Left lobe of liver (tissue), 2 donors: ENCODE measurements at places on chromosomes 1 and 21. TPM values are rescaled to one million over a fixed set of nuclear protein-coding genes. Genes with fewer than 3 reads are reported as not detected.

- DNase-seq: no peak
Observed at GRCh38 chr1:88825721-88826120, 65.6 kb downstream of the GTF2B start.

DNA sequence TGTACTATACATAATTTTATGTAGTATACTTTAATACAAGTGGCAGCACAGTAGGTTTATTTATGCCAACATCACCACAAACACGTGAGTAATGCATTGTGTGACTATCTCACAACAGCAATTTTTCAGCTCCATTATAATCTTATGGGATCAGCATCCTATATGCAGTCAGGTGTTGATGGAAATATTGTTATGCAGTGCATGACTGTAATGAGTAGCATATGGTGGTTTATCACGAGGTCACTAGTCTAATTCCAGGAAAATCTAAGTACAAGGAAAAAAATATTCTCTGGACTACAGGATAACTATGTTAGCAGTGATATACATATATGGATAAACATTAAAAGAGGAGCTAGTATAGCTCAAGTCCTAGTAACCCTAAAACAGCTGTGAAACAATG lies 69.0 kb downstream of the ATP1B1 start:
- DNase-seq: no peak

DNA sequence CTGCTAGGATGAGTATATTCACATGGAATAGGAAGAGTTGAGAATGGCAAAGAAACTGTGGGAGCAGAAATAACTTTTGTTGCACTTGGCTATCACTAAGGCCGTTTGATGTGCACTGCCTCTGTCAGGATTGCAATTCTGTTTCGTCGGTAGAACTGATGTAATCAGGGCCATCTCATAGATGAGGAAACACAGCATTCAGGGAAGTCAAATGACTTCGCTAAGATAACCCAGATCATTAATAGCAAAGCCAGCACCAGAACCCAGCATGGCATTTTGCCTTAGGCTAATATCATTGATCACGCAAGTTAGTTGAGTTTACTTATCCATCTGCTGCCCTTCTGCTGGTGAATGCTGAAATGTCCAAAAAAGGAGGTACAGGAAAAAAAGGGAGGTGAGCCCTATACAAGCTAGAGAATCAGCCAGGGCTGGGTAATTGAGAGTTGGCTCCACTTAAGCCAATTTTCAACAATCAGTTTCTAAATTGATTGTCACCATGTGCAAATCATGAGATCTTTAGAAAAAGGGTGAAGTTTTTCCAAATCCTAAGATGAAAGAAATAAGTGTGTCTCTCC lies 7.6 kb downstream of the RASSF5 start:
- no peak for DNase-seq

DNA sequence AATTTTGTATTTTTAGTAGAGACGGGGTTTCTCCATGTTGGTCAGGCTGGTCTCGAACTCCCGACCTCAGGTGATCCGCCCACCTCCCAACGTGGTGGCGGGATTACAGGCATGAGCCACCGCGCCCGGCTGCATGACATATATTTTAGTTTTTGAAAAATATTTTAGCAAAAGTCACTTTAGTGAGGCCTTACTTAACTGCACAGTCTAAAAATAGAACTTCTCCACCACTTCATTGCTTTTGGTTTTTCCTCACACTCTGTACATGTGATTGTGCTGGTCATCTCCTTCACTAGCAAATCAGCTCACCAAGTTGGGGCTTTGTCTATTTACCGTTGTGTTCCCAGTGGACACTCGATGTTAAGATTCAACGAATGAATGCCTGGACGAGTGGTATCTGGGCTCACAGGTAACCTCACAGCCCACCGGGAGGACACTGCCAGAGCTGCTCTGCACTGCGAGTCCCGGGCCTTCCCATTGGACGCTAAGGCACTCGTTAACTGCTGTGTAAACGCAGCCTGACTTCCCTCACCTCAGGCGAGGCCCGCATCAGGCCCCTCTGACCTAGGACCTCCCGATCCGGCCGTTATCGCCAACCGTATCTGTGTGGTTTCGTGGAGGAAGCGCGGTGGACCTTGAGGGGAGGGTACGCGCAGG lies 14.0 kb upstream of the ZNF692 start:
- peak; percentile 58 for DNase-seq

- DNase-seq: peak; percentile 62
Observed at GRCh38 chr1:179082333-179082998, 596 bp downstream of the TOR3A start.

DNA sequence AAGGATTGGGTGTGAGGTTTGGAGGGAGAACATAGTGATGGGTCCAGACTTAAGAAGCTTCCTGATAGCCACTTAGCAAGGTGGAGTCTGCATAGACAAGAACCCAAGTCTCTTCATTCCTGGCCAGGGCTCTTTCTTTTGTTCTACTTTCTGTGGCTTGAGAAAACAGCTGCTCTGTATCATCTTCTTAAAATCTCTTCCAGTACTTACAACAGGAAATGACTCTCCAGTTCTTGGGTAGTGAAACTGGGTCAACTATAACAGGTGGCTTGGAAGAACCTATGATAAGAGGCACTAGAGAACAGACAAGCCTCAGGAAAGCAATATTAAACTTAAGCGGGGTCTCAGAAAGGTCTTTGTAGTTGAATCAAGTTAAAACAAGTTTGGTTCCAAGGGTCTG lies 148.1 kb upstream of the USP24 start:
- DNase-seq: no peak

GRCh38 chr1:245378311-245378722 lies 223.5 kb downstream of the KIF26B start:
- DNase-seq: no peak

- no peak for DNase-seq
Observed at GRCh38 chr1:39841429-39841828, 41.9 kb downstream of the TRIT1 start.

- no peak for DNase-seq
Observed at GRCh38 chr1:118479351-118479750, 294.3 kb upstream of the SPAG17 start.

GRCh38 chr21:42508371-42508770 lies 5.3 kb upstream of the SLC37A1 start:
- DNase-seq: no peak

DNA sequence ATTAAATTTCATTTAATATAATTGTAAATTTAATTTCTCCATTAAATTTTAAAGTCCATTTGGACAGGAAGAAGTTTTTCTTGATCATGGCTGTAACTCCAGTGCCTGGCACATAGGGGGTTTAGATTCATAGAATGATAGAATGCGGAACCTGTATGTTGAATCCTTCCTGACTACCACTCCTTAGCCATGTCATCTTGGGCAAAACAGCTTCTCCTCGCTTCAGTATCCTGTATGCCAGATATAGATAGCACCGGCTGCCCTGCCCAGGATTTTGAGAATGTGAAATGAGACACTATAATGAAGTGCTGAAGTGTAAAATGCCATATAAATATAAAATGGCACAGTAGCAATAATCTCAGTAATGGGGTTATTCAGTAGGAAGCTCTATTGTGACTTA lies 6.4 kb downstream of the DYRK1A start:
- DNase-seq: no peak

DNA sequence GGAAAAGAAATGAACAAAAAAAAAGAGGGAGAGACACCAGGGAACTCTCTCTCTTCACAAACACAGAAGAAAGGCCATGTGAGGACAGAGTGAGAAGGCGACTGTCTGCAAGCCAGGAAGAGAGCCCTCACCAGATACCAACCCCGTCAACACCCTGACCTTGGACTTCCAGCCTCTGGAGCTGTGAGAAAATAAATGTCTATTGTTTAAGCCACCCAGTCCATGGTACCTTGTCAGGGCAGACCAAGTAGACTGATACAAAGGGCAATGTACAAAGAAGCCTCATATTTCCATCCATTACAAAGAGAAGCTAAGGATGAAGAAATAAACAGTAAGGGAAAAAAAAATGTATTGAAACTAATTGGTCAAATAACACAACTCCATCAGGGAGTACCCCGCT lies 146.6 kb downstream of the ZNF281 start:
- no peak for DNase-seq

DNA sequence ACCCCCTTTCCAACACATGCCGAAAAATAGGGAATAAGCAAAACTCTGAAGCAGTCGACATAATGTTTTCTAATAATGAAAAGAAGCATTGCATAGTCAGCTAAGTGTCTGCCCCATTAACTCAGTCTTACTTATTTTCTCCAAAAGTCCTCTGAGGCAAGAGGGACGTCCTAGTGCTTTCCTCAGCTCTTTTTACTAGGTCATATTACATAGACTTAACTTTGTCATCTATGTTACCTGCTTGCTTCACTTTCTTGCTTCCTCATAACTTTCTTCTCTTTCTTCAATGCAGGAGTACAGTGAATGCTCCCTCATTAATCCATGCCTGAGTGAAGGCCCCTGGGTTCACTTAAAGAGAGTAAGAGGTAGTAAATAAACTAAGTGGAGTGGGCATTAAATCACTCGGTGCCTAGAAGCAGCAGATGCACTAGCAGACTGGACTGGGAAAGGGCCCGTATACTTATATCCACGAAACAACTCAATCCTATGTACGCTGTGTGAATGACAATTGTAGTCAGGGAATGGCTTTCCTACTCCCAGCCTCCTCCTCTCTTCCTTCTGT lies 210.5 kb upstream of the SPAG17 start:
- DNase-seq: no peak

GRCh38 chr1:77857552-77857951 lies 30.9 kb upstream of the NEXN start:
- DNase-seq: no peak

The HNRNPCL1 gene
- not detected for total RNA-seq

The PPIAL4G gene
- total RNA-seq: not detected

The CYP4Z1 gene
- total RNA-seq: 0.55 TPM

The FOXO6 gene
- total RNA-seq: 0.38 TPM

The RAD54L gene
- 0.33 TPM for total RNA-seq

The ADORA1 gene
- total RNA-seq: 0.53 TPM

The IL19 gene
- not detected for total RNA-seq

The EPB41 gene
- total RNA-seq: 35.6 TPM
